A549 treated with GW870086 at 1 μM for 4 hours (cell line): ENCODE measurements at places on chromosomes 6 and 20. TPM values are rescaled to one million over a fixed set of nuclear protein-coding genes. Genes with fewer than 3 reads are reported as not detected.

LEMD2 gene
- total RNA-seq = 35.5 to 43.8 TPM (median 41.6 TPM) in 5 replicates

TPBG gene
- 37.2 to 43.3 TPM (median 41.9 TPM) in 5 replicates for total RNA-seq

GCNT2 gene
- 5.6 to 7.5 TPM (median 6.3 TPM) in 5 replicates for total RNA-seq

CPXM1 gene
- not detected in 5 replicates for total RNA-seq

DNAJC5 gene
- 23.7 to 30.3 TPM (median 28.4 TPM) in 5 replicates for total RNA-seq
